Stimulated activated CD4-positive, alpha-beta T cell treated with anti-CD3 and anti-CD28 coated beads, Interleukin-15, amount 100 ng/mL, for 1 hour (primary cell): ENCODE measurements at places on chromosomes 3 and 15.

DNA sequence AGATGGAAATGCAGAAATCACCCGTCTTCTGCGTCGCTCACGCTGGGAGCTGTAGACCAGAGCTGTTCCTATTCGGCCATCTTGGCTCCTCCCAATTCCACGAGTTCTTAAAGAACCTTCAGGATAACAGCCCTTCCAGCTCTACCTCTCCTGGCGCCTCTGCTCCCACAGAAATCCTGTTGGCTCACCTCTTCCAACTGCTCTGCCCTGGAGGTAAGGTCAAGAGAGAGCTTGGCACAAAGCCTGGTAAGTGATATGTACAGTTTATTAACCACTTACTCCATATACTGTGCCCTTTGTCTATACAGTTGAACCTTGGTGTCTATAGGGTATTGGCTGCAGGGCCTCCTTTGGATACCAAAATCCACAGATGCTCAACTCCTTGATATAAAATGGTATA lies 17.8 kb upstream of the FGF12 start:
- no peak for DNase-seq

GRCh38 chr3:121995161-121996137 lies 26.6 kb downstream of the ILDR1 start:
- no peak for DNase-seq

- no peak for DNase-seq
Measured at GRCh38 chr3:27641271-27641800, 80.8 kb downstream of the EOMES start.

- DNase-seq: no peak
Measured at GRCh38 chr3:138066972-138067371, 48.4 kb downstream of the DZIP1L start.

GRCh38 chr3:59016930-59017616 lies 32.8 kb downstream of the CFAP20DC start:
- no peak for DNase-seq

- DNase-seq: no peak
Measured at GRCh38 chr3:65556934-65557577, 481.7 kb downstream of the MAGI1 start.

GRCh38 chr3:138173769-138174420 lies 826 bp downstream of the DBR1 start:
- DNase-seq: no peak

DNA sequence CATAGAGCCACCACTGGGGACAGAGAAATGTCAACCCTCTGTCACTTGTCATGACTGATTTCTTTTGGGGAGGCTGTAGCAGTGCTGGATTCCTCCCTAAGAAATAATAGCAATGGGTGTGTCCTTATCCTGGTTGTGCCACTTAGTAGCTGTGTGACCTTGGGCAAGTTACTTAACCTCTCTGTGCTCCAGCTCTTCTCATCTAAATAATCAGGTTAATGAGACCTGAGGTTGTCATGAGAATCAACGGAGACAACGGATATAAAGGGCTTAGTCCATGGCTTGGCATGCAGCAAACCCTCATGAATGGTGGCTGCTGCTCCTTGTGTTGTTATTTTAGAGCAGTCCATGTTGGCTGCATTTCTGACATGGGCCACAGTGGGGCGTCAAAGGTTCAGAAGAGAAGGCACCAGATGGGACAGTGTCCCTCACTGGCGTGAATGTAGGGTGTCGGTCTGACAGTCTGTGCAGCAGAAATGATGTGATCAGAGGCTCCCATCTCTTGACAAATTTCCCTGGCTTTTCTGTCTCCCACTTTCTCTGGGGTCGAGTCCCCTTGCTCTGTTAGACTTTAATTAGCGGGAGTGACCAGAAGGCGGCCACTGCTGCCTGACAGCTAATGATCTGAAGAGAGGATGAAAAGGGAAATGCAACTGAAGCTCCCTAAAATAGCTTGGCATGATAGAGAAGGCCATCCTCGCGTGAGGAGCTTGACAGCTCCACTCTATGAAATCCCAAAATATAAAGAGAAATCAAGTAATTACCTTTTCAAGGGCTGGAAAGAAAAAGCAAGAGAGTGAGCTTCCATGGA lies 209.4 kb downstream of the CADPS start:
- DNase-seq: no peak

DNA sequence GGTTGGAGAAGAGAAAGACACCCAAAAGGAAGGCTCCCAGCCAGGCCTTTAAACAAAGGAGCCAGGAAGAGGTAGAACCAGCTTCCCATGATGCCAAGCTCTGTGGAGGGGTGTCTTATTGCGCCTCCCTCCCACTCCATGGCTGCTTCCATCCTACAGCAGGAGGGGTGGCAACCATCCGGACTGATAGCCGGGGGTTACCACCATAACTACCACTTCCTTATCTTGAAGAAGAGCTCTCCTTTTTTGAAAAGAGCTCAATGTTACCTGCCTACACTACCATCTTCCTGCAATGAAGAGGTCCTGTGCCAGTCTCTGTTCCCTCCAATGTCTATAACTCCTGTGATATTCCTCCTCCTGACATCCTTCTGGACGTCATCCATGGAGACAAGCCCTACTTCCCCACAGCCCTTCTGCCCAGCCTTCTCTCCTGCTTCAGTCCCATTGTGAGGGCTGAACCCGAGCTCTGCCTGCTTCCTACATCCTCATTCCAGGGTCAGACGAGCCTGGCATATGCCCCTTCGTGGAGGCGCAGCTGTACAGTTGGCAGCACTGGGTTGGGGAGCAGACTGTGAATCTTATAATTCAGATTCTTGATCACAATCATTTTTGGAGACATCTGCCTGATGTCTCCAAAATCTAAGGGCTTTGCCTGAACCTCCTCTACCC lies 8.5 kb downstream of the CCDC9B start:
- DNase-seq: no peak
